ENCODE measurements at places on chromosomes 11 and 22.

DNA sequence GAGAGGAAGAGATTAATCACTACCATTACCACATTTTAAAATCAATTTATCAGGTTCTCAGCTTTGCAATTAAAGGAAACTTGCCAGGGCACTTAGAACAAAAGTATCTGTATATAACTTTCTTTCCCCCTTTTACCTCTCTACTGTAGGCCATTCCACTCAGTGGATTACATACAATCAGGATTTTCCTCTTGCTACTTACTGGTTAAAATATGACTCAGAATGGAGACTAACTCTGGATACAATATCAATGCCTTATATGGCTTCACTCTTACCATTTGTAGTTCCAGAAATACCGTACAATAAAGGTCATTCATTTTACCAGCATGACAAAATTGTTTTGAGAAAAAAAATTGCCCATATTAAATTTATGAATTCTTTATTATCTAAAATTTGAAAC, 706.8 kb downstream of the KCNA4 start:
- no peak for DNase-seq

DNA sequence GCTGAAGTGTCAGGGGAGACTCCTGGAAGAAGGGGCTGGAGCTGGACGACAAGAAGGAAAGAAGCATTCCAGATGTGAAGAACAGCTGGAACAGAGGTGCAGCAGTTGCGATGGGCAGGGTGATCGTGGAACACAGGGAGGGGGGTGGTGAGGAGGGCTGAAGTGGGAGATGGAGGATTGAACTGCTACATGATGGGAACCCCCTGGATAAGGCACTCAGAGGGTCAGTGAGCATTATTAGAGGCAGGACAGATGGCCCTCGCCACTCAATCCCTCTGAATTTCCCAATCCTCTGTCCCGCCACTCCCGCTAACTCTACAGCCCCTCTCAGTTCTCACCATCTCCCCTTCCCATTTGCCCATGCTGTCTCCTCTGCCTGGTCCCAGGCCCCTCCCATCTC, 14.0 kb downstream of the SERPINH1 start:
- DNase-seq, result no peak

- no peak for DNase-seq
These were observed 9.2 kb upstream of the ANO1 start for GRCh38 chr11:70068950-70069349.

DNA sequence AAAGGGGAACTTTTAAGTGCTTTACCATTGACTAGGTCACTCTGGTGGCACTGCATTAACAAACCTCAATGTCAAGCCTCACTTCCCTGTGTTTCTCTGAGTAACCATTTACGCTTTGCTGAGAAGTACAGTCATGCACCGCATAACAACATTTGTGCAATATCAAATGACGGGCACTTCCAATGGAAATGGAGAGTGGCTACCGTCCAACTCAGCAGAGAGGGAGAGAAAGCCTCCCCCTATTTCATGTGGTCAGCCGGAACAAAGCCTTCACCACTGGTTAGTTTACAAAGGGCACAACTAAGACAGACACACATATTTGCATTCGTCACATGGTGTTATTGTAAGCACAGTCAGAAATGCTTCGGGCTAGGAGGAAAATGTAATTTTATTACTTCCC, 117.3 kb downstream of the RASSF10 start:
- DNase-seq, result no peak

DNA sequence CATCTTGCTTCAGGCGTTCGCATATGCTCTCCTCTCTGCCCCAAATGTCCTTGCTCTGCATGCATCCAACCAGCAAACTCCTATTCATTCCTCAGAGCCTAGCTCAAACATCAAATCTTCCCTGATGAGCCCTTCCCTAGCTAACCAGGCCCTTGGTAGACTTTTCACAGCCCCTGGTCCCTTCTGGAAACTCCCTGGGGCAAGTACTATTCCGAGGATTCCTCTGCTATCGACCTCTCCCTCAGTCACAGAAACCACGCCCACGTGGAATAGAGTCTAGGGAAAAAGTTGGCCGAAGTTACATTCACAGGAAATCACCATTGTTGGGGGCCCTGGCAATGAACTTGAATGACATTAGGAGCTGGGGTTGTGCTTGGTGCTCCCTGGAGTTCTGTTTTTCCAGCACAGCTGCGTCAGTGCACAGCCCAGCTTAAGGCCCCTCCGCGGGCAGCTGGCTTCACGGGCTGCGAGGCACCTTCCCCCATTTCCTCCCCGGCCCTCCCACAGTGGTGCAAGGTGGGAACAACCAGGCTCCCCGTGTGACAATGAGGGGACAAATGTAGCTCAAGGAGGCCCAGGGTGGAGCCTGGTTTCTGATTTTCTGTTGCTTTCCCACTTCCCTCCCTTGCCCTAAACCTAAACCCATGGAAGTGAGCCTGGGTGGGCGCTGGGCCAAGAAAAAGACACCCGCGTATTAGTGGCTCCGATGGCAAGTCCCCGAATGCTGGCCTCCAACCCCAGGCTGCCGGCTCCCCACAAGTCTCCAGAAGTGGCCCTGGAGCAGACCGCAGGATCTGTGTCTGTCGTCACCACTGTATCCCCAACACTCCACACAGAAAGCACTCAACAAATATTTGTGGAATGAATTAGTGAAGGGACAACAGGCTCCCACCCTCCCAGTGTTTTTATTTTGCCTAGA, 4.3 kb upstream of the ATP5MGL start:
- DNase-seq, result no peak

- no peak for DNase-seq
These were observed 68.1 kb downstream of the PDE2A start for GRCh38 chr11:72605973-72606747.
